IPS DF 6.9 (cell line): ENCODE measurements at places on chromosomes 7 and 10.

- DNase-seq: no peak
- H3K27me3 ChIP-seq: no peaks in the 10 kb centered on the region; the same call in 1 of the 2 replicates
- H3K27ac ChIP-seq: no peak overlapping the region
Measured at GRCh38 chr7:41629711-41630111, 73.2 kb downstream of the INHBA start.

- H3K27me3 ChIP-seq: no peaks in the 10 kb centered on the region
- H3K27ac ChIP-seq: no peak overlapping the region
- H3K4me3 ChIP-seq: no peak overlapping the region
- no peaks in the 10 kb centered on the region for H3K4me1 ChIP-seq
- no peaks in the 10 kb centered on the region for H3K36me3 ChIP-seq
Measured at GRCh38 chr10:17923728-17924127, 28.0 kb upstream of the SLC39A12 start.

DNA sequence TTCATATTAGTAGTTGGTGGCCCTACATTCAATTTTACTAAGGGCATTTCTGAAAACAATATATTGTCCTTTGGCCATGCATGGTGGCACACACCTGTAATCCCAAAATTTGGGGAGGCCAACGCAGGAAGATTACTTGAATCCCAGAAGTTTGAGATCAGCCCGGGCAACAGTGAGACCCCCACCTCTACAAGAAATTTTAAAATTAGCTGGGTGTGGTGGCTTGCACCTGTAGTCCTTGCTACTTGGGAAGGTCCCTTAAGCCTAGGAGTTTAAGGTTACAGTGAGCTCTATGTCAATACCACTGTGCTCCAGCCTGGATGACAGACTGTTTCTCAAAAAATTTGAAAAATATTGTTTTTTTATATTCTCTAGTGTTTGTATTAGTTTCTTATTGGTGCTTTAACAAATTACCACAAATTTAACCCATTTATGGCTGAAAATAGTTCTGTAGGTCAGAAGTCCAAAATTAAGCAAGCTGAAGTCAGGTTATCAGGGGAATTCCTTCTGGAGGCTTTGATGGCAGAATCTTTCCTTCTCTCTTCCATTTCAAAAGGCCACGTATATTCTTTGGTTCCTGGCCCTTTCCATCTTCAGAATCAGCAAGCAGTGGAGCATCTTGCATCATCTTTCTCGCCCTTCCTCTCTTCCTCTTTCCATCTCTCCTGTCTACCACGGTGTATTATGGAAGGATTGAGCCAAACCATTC, 12.4 kb downstream of the CBX3 start:
- H3K36me3 ChIP-seq: peaks cover 8% of the 10 kb centered on the region; the same call in 1 of the 2 replicates
- H3K27ac ChIP-seq: no peak overlapping the region
- no peak for DNase-seq
- no peak overlapping the region for H3K4me3 ChIP-seq
- H3K4me1 ChIP-seq: no peaks in the 10 kb centered on the region
- H3K27me3 ChIP-seq: no peaks in the 10 kb centered on the region

GRCh38 chr10:89032141-89032891, 41.7 kb downstream of the FAS start:
- DNase-seq: no peak
- peaks cover 5% of the 10 kb centered on the region; the same call in 1 of the 2 replicates for H3K4me1 ChIP-seq
- no peak overlapping the region for H3K27ac ChIP-seq
- no peaks in the 10 kb centered on the region for H3K36me3 ChIP-seq
- H3K4me3 ChIP-seq: no peak overlapping the region

DNA sequence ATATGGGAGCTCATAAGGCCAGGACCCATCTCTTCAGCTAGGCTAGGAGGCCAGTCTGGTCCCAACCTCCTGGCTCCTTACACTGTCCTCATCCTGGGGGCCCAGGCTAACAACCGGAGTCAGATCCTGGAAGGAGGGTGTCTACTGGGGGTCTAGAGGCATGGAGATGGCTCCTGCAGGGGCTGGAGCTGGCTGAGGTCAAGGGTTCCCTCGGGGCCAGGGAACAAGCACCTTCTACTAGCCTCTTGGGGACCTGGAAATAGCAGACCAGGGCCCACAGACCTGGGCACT, 37.2 kb downstream of the CLRN3 start:
- no peaks in the 10 kb centered on the region for H3K27me3 ChIP-seq
- H3K4me1 ChIP-seq: no peaks in the 10 kb centered on the region

GRCh38 chr10:89845541-89846280, 144.3 kb downstream of the KIF20B start:
- H3K27ac ChIP-seq: no peak overlapping the region
- H3K4me3 ChIP-seq: no peak overlapping the region
- DNase-seq: no peak
- peaks cover 2% of the 10 kb centered on the region; the same call in 1 of the 2 replicates for H3K4me1 ChIP-seq
- H3K27me3 ChIP-seq: 0 out of 2 replicates have a peak, but pooled peaks cover 2% of the 10 kb centered on the region

DNA sequence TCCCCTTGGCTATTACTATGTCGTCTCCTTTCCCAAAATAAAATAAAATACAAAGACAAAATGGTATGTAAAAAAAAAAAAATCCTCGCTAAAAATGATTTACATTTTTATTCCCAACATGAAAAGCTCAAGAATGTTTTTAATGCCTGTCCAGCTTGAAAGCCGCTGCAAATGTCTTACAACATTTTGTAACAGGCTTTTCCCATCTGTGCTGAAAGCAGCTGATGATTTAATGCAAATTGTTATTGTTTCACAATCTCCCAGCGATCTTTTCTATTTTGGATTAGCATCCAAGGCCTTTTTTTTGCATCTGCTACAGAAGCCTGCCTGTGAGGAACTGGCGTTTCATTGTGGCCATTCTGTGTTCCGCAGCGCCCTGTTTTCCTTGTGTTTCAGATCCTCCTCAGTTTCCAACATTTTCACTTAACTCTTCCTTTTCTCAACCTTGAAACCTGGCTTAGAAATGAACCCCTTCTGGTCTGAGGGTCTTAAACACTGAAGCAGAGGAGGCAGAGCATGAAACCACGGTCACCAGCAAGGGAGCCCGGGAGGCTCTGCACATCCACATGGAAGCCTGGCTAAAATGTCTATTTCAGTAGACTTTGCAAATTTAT, 712.1 kb downstream of the PARD3 start:
- DNase-seq: no peak
- no peak overlapping the region for H3K27ac ChIP-seq
- H3K4me3 ChIP-seq: no peak overlapping the region
- no peaks in the 10 kb centered on the region for H3K36me3 ChIP-seq
- 0 out of 2 replicates have a peak, but pooled peaks cover 2% of the 10 kb centered on the region for H3K4me1 ChIP-seq

DNA sequence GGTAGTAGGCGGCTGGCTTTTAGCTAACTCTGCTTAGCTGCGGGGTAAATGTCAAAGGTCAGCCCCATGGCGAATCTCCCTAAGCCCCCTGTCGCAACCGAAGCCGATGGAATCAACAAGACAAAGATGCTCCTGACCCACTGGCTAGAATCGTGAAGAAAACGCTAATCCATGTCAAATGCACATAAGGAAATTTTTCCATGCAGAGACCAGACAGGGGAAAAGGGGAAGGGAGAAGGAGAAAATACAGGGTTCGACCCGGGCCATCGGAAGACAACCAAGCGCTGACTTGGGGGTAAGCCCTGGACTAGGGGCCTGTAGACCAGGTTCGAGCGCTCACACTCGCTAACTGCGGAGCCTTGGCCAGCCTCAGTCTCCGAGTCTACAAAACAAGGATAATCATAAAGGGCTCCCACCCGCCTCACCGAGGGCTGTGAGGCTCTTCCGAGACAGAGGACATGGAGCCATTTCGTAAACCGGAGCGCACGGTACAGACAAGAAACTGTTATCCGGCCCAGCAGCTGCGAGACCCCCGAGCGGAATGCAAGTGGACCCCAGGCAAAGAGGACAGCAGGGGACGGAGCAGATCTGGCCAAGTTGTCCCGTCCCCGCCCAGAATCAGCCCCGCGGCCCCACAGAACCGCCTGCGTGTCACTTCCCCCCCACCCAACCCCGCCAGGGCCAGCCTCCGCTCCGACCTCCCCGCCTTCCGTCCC, 507 bp downstream of the SAR1A start:
- peak overlapping the region; percentile 97 for H3K4me3 ChIP-seq

DNA sequence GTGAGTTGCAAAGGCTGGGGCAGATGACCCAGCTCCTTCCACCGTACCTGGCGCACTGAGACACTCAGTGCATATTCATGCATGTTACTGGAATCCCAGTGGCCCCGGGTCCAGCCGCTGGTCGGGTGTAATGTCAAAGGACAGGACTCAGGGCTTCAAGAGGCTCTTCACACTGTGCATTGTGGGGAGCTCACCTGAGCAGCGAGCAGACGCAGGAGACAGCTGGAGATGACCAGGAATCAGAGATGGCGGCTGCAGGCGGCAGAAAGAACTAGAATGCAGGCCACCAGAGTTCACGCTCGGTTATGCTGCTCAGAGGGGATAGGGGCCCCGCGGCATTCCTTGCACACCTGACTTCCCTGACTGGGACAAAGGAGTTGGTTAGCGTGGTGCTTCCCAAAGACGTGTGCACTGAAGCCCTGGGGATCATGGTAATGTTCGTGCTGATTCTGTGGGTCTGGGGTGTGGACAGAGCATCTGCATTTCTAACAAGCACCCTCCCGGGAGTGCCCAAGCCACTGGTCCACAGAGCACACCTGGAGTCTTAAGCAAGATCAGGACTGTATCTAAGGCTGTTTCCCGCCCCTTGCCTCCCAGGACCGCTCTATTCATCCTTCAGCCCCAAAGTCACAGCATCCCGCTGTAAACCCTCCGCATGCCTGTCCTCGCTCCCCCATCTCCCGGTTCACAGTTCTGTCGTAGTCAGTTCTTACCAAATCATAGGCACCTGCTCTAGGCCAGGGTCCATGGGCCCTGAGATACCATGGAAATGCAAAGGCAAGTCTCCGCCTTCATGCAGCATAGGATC, 71.0 kb downstream of the MKI67 start:
- H3K4me3 ChIP-seq: no peak overlapping the region
- H3K27ac ChIP-seq: no peak overlapping the region

DNA sequence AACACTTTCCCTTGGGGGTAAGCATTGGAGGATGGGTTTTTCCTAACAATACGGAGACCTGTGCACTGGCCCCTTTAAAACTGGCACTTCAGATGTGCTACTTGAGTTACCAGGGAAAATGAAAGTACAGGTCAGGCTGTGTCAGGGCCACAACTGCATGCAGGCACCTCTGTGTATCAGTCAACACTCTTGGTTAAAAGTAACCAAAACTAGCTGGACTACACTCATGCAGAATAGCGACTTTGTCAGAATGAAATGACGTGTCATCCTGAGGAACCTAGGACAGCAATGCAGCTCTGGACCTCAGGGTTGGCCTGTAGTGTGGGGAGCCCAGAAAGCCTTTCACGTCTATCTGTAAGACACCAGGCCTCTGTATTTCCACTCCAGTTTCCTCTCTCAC, 33.8 kb upstream of the SMKR1 start:
- no peaks in the 10 kb centered on the region; the same call in 1 of the 2 replicates for H3K36me3 ChIP-seq
- H3K4me3 ChIP-seq: no peak overlapping the region
- H3K27ac ChIP-seq: no peak overlapping the region
